Stimulated activated CD8-positive, alpha-beta memory T cell treated with anti-CD3 and anti-CD28 coated beads, Interleukin-7, amount 100 ng/mL, for 4 hours (primary cell): ENCODE measurements at places on chromosomes 6 and 20.
A peak's percentile ranks its signal among the peaks of the same experiment; 100 is the strongest.

DNA sequence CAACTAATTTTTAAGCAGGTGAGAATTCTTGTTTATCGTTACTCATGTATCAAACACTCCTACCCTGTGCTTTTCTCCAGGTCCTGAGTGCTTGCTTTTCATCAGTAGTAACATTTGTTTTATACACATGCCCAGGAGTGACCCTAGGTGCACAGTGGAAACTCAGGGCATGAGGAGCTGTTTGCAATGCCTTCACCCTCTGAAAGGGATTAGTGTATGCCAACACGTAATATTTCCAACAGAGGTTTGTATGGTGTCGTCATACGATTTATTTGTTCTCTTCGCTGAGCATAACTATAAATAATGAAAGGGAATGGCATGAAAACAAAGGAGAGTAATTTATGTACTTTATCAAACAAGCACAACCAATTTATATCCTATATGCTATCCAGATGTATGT lies 537.4 kb upstream of the MMS22L start:
- no peak for DNase-seq

- no peak for DNase-seq
Observed at GRCh38 chr6:89585154-89585553, 53.4 kb downstream of the LYRM2 start.

DNA sequence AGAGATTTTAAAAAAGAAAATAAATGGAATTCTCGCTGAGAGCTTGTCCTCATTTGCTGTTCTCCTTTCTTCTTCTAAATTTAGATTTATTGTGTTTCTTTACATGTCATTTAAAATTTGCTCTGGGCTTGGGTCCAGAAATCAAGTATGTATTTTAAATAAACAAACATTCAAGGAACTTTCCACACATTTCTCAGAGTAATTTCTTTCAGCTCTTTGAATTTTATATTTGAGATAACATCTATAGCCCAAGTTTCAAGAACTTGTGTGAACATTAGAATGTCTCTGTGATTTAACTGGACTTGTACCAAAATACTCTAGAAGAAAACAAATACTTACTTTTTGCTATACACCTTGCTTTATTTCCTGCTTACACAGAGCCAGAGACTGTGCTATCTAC lies 192.3 kb downstream of the TMEM200A start:
- DNase-seq, result no peak

GRCh38 chr6:4355241-4355640 lies 219.9 kb upstream of the ECI2 start:
- DNase-seq, result no peak

DNA sequence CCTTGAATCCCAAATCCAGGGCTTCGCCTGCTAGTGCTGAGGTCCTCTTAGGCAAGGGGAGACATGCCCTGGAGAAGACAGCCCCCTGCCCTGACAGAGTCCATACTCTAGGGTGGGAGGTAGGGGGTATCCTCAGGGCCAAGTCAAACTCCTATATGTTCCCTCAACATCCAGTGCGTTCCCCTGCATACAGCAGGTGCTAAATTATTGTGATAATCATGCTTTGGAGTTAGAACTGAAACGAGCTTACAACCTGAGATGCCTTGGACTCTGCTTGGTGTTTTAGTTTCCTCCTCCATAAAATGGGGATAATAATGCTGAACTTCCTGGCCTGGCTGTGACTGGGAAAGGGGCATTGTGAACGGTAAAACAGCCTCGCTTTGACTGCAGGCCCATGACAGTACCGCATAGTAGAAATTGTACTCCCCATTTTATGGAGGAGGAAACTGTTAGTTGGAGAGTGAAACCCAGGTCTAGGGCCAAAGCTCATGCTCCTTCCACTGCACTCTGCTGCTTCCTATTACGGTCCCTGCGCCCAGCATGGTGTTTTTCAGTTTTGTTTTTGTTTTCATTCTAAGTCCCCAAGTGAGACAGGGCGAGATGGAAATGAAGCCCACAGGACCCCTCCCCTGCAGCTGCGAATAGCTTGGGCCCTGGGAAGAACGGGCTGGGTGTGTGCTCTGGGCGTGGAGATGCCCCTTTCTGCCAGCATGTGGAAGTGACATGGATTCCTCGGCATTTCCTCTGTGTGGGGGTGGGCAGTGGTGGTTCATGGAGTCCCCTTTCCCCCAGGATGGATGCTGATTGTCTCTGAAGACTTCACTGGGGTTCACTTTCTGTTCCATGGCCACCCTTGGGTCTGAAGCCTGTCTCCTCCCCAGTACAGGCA lies 162.5 kb downstream of the VEGFA start:
- no peak for DNase-seq

- DNase-seq, result no peak
Observed at GRCh38 chr6:156598071-156598854, 178.9 kb upstream of the ARID1B start.

DNA sequence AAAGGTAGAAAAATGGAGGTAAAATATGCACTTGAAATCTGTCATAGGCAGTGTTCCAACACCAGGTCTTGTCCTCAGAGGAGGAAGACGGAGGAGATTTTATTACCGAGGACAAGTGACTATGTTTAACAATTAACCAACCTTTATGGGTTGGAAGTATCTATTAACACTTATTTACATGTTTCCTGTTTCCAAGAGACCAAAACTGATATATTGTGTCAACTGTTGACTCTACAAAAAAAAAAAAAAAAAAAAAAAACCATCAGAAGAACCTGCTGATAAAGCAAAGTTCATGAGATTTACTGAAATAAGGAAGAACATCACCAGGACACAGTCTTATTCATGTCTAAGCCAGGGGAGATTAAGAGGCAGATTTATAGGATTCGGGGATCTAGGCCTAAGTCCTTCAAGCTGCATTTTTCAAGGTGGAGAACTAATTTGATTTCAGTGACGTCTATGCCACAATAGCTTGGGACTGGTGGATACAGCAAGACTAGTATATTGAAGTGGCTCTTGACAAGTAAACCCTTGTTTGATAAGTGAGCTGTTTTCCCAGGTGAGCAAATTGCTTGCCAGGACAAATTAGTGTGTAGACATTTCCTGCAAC lies 126.6 kb upstream of the NAA20 start:
- DNase-seq, result no peak

DNA sequence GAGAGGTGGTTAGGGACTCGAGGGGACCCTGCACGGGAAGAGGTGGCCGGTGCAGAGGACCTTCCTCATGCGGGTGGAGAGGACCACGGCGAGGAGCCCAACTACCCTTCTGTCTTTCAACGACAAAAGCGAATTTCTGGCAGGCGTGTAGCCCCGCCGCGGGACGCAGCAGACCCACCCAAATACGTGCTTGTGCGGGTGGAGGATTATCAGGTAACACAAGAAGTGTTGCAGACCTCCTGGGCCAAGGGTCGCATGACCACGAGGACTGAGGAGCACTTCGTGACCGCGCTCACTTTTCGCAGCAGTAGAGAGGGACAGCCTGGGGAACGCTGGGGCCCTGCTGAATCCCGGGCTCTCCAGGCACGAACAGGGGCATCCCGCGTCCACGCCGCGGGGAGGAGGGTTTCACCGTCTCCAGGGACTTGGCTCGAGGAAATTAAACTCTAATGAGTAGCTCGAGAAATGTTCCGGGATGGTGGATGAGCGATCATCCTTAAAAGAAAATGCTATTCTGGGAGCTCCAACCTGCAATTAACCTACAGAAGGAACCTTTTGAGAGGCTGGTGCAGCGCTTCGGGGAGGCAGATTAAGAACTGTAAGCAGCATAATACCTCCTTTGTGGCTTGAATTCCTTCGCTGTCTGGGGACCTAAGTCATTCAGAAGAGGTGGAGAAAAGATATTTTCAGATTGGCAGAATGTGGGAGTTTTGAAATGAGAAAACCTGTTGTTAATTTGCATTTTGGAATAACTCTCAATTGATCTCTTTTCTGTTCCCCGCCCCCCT lies 804 bp downstream of the C6orf141 start:
- no peak for DNase-seq

DNA sequence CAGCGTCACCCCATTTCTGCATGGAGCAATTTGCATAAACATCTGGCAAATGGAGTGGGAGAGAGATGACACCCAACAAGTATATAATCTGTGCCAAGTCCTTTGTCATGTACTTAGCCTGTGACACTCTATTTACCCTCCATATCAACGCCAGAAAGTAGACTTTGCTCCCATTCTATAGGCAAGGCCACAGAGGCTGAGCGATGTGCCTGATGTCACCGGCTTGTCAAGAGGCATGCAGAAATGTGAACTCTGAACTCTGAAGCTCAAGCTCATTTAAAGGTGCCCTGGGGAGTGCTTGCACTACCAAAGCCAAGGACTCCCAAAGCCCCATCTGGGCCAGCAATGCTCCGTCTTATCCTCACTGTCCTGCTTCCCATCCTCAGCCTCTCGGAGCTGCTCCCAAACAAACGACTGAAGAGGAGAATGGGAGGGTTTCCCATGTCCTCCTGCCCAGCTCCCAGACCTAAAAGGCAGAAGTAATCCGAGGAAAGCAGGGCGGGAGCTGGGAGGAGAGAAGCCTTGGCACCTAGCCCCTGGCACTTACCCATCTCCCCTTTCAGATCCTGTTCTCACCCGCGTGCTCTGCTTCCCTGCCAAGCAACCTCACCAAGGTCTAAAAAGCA lies 9.2 kb downstream of the CPNE5 start:
- no peak for DNase-seq

- no peak for DNase-seq
Observed at GRCh38 chr6:10995114-10995707, 48.9 kb downstream of the ELOVL2 start.

DNA sequence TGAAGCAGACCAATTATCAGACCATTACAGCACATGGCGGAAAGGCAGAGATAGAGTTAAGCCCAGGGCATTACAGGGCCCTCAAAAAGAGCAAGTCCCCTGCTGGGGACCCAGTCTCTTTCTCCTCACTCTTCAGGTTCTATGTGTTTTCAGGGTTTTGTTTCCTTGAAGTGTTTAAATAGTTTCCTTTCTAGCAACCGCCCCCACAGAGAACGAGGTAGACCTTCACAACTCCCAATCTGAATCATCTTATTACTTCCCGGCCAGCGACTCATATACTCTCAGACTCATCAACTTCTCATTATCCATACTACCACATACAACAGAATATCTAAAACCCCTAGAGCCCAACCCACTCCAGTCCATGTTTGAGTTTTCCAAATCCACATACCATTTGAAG lies 526.6 kb upstream of the ARID1B start:
- DNase-seq, result peak; percentile 8

- DNase-seq, result no peak
Observed at GRCh38 chr6:20217891-20218290, 5.6 kb upstream of the MBOAT1 start.

- DNase-seq, result no peak
Observed at GRCh38 chr6:134630508-134631121, 312.7 kb upstream of the SGK1 start.

GRCh38 chr20:34374209-34374760 lies 11.2 kb downstream of the ITCH start:
- DNase-seq, result no peak

- no peak for DNase-seq
Observed at GRCh38 chr6:125812394-125813292, 21.9 kb downstream of the NCOA7 start.

DNA sequence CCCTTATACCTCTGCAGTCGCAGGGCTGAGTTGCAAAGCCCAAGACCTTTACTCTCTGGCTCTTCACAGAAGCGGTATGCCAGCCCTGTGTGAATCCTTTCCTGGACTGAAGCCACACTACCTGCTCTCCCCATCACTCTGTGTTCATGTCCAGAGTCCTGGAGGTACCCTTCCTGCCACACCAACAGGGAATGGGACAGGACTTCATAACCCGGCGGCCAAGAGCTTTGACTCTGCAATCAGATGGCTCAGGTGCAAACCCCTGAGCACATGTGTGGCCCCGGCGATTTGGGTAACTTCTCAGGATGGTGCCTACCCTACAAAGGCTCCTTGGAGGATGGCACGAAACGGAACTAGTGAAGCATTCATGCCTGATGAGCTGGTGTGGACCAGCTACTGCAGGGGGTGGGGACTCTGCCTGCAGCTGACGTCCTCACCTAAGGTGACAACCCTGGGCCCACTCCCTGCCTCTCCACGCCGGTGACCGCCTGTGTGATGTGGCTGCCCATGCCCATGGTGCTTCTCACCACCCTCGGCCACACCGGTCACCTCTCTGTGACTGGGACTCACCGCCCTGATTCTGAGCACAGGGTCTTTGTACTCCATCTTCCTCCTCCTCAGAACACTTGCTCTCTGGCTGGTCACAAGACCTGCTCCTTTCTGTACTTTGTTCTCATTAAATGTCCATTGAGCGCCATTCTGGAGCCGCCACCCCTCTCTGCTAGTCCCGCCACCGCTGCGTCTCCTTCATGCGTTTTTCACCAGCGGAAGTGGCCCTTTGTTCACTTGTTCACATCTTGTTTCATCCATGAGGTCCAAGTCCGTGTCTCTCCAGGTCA lies 116.7 kb downstream of the SULF2 start:
- no peak for DNase-seq

DNA sequence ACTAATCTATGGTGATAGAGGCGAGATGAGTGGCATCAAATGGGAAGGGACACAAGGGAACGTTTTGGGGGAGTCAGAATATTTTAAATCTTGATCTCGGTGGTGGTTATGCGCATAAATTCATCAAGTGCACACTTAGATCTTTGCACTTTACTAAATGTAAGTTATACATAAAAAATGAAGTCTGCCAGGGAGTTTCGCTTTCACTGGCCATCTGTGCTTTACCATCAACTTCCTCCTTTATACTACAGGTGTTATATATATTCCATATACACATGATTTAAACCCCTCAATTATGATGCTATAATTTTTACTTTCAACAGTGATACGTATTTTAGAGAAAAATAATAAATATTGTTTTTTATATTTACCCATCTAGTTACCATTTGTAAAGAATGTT lies 97.6 kb upstream of the AKIRIN2 start:
- no peak for DNase-seq

DNA sequence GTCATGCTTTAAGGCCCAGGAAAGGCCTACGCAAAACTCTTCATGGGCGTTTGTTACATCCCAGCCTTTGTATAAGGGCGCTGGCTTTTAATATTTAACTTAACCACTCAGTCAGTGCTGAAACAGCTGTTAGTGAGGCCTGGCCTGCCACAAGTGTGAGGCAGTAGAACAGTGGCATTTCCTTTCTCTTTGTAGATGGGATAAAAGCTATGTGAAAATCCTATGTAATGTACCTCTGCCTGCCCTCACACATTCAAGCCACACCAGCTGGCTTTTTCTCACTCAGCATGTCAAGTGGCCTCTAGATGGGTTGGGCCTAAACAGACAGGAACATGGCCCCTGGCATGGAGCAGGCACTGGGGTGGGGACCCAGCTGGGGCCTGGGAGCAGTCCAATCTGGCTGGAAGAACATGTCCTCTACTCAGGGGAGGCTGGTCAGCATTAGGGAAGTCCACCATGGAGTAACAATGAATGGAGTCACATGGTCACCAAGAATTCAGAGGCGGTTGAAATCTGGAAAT lies 20.7 kb downstream of the CGA start:
- no peak for DNase-seq

DNA sequence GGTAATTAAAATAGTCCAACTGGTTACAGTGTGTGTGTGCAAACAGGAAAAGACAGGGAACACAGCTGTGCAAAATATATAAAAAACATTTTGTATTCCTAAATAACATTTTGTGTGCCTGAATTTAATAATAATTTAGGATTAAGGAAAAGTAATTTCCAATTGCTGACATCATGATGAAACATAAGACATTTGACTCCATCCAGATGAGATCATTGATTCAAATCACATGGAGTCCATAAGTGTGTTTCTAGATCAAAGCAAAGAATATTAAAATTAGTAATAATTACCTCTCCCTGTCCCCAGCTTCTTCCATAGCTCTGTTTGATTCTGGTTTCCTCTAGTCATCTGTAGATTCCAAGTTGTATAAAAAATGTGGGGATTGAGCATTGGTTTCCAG lies 64.6 kb upstream of the BTN3A2 start:
- DNase-seq, result no peak
